Inflammatory macrophage treated with lipopolysaccharide for 4 hours (primary cell): ENCODE measurements at places on chromosomes 12 and 14.
A peak's percentile ranks its signal among the peaks of the same experiment; 100 is the strongest.

DNA sequence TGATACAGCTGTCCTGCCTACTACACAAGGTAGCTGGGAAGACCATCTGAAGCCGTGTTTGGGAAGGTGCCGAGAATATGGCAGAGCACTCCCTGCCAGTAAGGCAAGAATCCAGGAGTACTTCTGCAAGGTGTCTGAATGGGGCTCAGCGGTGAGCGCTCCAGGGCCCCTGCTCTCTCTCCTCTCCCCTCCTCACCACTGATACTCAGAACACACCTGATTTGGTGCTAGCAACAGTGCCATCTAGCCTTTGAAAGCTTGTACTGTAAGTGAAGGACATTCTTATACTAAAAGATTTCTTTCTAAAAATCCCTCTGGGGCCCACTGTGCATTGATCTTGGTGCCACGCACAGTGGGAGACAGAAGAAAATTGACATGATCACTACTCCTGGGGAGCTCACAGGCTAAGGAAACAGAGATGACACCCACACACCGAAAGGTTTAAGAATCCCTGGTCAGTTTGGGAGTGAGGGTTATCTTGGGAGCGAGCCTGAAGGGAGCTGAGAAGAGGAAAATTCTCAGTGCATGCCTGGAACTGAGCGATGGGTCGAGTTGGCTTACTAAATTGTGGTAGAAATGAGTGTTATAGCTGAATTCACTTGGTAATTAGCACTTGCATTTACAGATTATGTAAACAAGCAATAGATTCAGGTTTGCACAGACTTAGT lies 216.9 kb downstream of the NTF3 start:
- no peak for DNase-seq

GRCh38 chr14:53190938-53191337 lies 37.8 kb upstream of the DDHD1 start:
- DNase-seq, result no peak

DNA sequence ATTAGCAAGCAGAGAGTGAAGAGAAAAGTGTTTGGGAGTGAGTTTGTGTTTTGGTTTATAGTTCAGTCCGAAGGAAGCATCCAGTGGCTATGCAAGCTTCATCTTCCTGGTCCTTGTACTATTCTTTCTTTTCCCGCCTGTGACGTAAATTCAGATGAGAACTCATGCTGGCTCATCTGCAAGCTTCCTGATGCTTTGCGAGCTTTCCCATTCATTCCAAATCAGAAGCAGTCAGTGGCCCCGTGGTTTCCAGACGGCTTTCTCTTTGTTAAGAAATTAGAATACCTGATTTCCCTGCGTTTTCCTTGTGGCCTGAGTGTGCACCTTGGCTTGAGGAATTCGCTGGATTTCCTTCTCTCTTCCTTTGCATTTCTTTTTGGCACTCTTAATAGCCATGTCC lies 89.5 kb downstream of the TESC start:
- DNase-seq, result no peak

GRCh38 chr14:60859525-60859924 lies 121.4 kb downstream of the TRMT5 start:
- peak; percentile 9 for DNase-seq

DNA sequence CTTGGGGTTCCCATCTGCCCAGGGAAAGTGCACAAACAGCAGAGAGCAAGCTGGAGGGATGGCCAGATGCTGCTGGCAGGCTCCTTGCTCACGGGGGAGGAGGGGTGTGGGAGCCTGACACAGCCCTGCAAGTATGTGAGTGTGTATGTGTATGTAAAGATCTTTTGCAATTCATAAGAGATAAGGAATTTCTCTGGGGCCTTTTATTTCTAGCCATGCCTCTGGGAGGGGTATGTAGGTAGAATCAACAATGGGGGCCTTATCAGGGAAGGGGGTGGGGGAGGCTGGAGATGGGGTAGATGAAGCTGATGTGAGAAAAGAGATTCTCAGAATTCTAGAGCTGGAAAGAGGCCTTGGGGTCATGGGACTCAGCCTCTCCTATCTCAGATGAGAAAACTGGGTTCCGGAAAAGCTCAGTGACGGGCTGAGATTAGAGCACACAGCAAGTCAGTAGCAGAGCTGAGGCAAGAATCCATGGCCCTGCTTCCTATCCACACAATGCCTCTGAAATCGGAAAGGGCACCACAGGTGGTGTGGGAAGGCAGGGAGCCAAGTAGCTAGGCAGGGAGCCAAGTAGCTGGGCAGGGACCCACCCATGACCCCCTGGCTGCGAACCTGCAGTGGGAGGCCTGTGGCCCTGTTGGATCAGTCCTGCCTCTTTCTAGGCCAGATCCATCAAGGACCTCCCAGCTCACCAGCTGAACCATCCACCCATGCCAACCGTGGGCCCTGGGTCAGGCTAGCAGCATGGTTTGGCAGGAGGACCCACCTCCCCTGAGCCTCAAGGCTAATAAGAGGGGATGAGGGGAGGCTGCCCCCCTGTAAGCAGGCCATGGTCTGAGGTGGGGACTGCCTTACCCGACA lies 54.7 kb downstream of the PLEKHG3 start:
- no peak for DNase-seq

DNA sequence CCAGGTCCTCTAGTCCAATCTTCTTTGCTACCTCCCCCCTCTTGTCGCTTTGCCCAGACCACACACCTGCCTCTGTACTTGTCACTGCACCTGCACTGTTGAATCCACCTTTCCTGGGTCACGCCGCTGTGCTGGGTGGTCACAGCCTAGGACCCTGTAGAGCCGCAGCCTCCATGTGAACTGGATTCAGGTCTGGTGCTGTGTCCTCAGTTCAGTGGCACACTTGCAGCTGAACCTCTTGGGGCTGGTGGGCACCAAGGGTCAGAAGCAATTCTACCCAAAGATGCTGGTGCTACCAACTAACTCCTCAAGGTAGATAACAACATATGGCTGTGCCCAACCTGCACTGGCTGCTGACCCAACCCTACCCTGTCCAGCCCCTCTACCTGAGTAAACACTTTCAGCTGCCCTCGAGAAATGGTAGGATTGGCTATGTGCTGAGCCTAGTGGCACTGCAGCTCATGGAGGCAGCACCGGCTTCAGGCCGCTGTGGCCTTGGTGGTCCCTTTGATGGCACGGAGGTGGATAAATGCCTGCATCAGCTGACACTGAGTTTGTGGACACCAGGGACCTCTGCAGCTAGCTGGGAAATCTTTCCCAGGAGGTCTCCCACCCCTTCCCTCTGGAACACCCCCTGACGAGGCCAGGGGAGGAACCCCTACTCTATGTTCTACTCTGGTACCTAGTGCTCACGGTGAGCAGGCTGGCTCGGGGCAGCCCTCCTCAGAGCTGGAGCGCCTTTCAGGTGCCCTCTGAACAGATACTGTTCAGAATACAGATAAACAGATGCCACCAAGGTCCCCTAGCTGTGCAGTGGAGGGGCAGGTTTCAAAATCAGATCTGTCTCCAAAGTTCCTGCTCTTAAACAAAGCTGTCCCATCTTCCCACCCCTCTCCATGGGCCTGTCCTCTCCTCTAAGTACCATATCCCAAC lies 14.3 kb downstream of the AGAP2 start:
- DNase-seq, result no peak

GRCh38 chr14:63318835-63319234 lies at the start of gene GPHB5:
TSS of gene GPHB5 (minus strand) at chr14:63318935. CDS start at chr14:63317849, 1,086 bp downstream.
- no peak for DNase-seq

DNA sequence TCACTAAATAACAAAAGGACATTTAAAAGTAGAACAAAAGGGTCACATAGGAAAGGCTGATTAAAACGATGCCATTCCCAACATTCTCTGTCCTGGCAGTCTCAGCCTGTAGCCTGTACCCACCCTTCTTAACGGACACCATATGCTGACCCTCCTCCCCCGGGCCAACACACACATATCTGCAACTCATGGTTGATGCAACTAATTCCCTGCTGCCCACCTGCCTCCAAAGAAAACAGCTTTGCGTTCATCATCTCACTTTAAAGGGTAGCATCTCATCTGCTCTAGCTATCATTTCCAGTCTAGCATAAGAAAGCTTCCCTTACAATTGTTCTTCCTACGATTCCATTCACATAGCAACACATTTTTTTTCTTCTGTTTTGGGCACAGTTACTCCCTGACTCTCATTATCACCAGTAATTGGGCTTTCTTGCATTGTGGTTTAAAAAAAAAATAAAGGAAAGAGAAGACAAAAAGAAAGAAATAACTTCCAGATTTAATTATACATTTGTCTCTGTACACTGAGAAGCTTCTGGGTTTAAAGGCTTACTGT lies 92.9 kb downstream of the KCNC2 start:
- DNase-seq, result no peak

DNA sequence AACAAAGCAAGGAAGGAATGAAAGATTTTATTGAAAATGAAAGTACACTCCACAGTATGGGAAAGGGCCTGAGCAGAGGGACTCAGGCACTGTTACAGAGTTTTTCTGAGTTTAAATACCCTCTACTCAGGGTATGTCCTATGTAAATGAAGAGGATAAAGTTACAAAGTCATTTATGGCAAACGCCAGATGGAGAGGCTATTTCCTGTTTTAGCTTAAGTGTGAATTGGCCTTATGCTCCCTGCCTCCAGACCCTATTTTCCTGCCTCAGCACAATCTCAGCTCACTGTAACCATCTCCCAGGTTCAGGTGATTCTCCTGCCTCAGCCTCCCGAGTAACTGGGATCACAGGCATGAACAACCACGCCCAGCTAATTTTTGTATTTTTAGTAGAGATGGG lies 6.8 kb upstream of the PHC1 start:
- DNase-seq, result no peak

- DNase-seq, result no peak
Observed at GRCh38 chr12:62776997-62777396, 158.0 kb downstream of the PPM1H start.

- DNase-seq, result no peak
Observed at GRCh38 chr14:94411638-94412037, 23.2 kb upstream of the SERPINA1 start.

DNA sequence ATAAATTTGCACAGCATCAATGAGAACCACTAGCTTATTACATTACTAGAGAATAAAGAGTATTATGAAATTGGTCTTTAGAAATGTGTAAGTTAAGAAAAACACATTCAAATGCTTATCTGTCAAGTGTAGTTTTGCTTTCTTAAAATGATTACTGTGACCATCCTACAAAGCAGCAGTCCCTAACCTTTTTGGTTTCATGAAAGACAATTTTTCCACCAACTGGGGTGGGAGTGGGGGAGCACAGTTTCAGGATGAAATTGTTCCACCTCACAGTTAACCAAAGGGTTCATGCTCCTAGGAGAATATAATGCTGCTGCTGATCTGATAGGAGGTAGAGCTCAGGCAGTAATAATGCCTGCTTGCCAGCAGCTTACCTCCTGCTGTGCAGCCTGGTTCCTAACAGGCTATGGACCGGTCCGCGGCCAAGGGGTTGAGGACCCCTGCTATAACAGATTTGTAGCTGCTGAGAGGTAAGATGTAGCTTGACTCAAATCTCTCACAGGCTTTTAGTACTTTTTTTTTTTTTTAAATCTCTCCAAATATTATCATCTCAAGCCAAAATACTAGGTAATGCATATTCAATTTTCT lies 45.4 kb downstream of the PPP4R3A start:
- no peak for DNase-seq

- DNase-seq, result no peak
Observed at GRCh38 chr12:11991604-11992003, 79.1 kb upstream of the BCL2L14 start.

- no peak for DNase-seq
Observed at GRCh38 chr14:80465546-80466220, 254.4 kb upstream of the DIO2 start.

DNA sequence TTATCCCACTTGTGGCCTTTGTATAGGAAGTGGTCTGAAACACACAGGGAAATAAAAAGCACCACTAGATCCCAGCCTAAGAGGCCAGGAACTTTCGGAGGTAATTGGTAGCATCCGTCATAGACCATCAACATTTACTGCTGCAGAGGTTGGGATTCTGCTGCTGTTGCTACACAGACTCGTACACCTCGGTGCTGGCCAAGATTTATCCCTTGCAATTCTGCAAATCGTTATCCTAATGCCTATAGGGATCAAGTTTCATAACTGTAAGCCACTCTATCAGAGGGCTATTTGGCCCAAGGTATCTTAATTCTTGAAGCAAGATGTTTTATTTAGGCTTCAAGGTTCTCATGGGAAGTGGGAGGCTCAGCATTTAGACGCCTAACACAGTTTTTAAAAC lies 913.6 kb downstream of the GALC start:
- DNase-seq, result no peak

- peak; percentile 48 for DNase-seq
Observed at GRCh38 chr14:74867673-74868072, 8.3 kb downstream of the PROX2 start.

DNA sequence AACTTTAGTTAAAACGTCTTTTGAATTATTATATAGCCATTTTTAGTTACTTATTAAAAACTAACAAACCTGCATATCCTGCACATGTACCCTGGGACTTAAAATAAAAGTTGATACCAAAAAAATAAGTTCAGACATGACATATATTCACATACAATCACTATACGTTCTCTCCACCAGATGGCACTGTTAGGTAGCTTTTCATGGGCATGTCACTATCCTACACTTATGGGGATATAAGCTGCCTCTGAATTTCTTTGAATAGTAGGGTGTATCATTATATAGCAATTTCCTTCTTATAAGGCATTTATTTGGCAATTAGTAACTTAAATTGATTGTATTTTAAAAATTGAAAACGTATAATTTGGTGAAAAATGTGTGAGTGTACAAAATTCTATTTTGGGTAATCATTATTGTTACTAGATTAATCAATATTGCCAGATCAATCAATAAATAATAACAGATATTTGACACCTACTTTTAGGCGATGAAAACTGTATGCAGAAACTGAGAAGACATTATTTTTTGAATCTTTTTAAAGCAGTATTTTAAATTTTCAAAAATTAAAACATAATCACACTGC lies 31.8 kb upstream of the OR10A7 start:
- peak; percentile 79 for DNase-seq

DNA sequence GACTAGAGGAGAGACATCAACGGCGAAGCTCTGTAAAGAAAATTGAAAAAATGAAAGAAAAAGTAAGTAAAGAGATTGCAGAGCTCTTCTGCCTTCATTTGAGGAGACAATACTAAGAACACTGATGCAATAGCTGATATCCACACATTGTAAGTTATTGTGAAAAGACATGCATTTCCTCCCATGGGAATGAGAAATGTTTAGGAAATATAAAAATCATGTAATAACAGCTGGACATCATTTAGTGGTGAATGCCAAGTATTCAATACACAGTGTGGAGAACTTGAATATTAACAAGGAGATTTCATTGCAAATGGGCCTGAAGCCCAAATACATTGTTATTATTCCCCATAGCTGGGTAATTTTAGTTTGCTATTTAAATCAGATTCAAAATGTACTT lies 179.2 kb downstream of the KICS2 start:
- no peak for DNase-seq

DNA sequence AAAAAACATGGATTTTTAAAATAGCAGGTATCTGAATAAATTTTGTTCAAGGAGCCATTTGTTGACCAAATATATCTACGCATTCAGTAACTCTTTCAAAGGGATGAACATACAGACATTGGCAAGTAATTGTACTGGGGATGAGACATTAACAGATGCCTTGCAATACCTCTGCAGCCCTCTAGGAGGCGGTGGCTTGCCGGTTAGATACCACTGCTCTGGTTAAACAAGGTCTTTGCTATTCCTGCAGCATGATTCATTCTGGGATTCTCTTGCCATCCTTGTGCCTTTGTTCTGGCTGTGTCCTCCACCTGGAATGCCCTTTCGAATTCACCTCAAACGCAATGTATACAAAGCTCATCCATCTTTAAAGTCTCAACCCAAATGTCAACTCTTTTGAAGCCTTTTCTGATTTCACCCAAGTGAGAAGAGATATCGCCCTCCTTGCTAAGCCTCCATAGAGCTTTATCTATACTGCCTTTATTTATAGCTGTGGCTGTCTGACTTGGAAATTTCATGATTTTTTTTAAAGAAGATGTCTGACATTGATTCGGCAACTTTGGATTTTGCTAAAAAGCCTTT lies 131.0 kb upstream of the SRRM4 start:
- peak; percentile 5 for DNase-seq
